Nasal cavity respiratory epithelium epithelial cell of viscerocranial mucosa (primary cell): ENCODE measurements at places on chromosomes 7 and 10. TPM values are rescaled to one million over a fixed set of nuclear protein-coding genes. Genes with fewer than 3 reads are reported as not detected.

The SCART1 gene
- total RNA-seq: 0.34 and 0.64 TPM in 2 replicates

The PNLIPRP3 gene
- total RNA-seq: 29.0 and 171 TPM in 2 replicates

The MRC1 gene
- total RNA-seq: not detected in 2 replicates

The ECHS1 gene
- 45.8 and 52.6 TPM in 2 replicates for total RNA-seq

The PILRA gene
- under 0.01 and 0.14 TPM in 2 replicates for total RNA-seq

The CFAP69 gene
- 2.1 and 3.7 TPM in 2 replicates for total RNA-seq

The TAF3 gene
- total RNA-seq: 2.4 and 3.1 TPM in 2 replicates

The SLC16A9 gene
- 2.4 and 3.7 TPM in 2 replicates for total RNA-seq

The IKZF1 gene
- total RNA-seq: 0.07 TPM in 1 of 2 replicates, not detected in the other

The HTRA1 gene
- total RNA-seq: 120 and 178 TPM in 2 replicates

The MSMB gene
- 0.34 and 21.0 TPM in 2 replicates for total RNA-seq

The PLXDC2 gene
- 5.5 and 32.0 TPM in 2 replicates for total RNA-seq

The PFKFB3 gene
- 7.2 and 33.7 TPM in 2 replicates for total RNA-seq

The HYAL4 gene
- under 0.01 and 0.14 TPM in 2 replicates for total RNA-seq

The ACBD7 gene
- total RNA-seq: under 0.01 and 0.07 TPM in 2 replicates

The UNCX gene
- not detected in 2 replicates for total RNA-seq

The HABP2 gene
- total RNA-seq: 0.07 TPM in 1 of 2 replicates, not detected in the other

The HTR5A gene
- total RNA-seq: not detected in 2 replicates

The EBF3 gene
- not detected in 2 replicates for total RNA-seq

The PALD1 gene
- 0.28 and 0.34 TPM in 2 replicates for total RNA-seq

The WDR86 gene
- total RNA-seq: 7.3 TPM in 1 of 2 replicates, not detected in the other

The CALHM3 gene
- total RNA-seq: not detected in 2 replicates

The SEPHS1 gene
- total RNA-seq: 21.9 and 34.8 TPM in 2 replicates

The TET1 gene
- under 0.01 and 1.4 TPM in 2 replicates for total RNA-seq

The RSPH10B gene
- 0.43 TPM in 1 of 2 replicates, not detected in the other for total RNA-seq
